ENCODE measurements at places on chromosomes 2 and 18.

- DNase-seq, result no peak
Observed at GRCh38 chr2:68564426-68564825, 79.0 kb upstream of the PROKR1 start.

- no peak for DNase-seq
Observed at GRCh38 chr2:217027414-217027813, 167.6 kb upstream of the TNP1 start.

DNA sequence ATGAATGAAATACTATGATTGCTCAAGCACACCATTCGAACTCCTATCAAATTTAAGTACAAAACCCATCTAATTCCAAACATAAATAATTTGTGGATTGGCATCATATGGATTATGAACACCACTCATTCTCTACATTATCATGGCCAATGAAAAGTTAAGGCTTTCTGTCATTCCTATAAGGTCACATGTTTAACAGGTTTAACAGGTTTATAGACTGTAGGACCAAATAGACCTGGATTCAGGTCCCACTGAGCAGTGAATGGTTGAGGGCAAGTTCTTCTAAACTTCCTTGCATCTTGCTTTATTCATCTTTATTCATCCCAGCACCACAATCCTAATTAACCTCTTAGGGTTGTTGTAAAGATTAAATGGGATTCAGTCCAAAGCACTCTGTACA, 33.4 kb downstream of the FBXO36 start:
- no peak for DNase-seq

DNA sequence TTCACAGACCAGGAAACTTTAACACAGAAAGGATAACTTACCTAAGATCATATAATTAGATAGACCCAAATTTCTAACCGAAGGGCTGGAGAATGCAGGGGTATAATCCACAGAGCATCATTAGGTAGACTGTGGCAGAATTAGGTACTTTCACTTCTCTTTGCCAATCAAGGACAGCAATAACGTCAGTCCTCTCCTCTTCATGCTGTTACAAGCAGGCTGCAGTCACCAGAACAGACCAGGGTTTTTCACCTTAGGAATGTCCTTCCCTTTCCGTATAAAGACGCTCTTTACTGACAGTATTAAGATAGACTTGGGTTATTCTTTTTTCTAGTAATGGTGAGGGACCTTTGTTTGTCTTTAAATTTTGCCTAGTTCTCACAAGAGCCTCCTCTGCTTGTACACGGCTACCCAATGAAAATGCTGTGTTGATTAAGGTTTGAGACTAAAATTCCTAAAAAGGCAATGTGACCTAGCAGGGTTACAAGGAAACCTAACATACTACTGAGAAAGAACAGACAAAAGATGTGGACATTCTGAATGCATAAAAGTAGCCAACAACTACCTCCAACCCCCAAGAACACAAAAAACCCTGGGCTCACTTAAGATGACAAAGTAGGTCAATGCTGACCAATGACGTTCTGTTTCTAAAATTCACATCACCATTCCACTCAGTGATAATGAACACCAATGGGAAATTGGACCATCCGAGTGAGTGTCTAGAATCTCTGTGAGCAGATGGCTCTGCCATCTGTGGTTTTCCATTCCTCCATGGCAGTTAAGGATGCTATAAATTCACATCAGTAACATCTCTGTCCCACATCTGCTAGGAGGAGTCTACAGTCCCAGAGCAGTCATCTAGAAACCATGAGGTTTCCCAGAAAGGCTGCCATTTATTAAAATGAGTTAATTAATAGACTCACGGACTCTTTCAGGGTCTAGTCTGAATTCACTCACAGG, 2.1 kb downstream of the PDIA6 start:
- peak; percentile 11 for DNase-seq

GRCh38 chr2:66538291-66538690, 103.4 kb downstream of the MEIS1 start:
- DNase-seq, result no peak

- DNase-seq, result peak; percentile 40
Observed at GRCh38 chr2:121333834-121334558, 49.0 kb upstream of the TFCP2L1 start.

DNA sequence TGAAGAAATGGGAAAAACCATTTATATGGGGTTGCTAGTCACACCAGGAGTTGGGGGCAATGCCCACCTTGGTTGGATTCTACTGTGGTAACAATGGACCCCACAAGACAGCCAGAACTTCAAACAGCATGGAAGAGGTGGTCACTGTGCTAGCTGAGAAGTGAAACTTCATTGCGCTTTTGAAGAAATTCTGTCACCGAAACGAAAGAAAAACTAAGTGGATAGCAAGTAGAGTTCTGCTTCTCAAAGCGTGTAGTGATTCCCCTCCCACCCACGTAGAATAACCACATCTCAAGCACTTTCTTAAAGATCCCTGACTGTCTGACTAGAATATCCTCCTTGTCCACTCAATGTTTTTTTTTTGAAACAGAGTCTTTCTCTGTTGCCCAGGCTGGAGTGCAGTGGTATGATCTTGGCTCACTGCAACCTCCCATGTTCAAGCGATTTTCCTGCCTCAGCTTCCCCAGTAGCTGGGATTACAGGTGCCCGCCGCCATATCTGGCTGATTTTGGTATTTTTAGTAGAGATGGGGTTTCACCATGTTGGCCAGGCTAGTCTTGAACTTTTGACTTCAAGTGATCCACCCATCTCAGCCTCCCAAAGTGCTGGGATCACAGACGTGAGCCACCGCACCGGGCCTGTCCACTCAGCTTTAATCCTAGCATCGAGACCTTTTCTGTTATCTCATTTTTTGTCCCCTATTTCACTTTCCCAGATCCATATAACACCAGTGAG, 30.1 kb upstream of the CCL20 start:
- DNase-seq, result no peak

DNA sequence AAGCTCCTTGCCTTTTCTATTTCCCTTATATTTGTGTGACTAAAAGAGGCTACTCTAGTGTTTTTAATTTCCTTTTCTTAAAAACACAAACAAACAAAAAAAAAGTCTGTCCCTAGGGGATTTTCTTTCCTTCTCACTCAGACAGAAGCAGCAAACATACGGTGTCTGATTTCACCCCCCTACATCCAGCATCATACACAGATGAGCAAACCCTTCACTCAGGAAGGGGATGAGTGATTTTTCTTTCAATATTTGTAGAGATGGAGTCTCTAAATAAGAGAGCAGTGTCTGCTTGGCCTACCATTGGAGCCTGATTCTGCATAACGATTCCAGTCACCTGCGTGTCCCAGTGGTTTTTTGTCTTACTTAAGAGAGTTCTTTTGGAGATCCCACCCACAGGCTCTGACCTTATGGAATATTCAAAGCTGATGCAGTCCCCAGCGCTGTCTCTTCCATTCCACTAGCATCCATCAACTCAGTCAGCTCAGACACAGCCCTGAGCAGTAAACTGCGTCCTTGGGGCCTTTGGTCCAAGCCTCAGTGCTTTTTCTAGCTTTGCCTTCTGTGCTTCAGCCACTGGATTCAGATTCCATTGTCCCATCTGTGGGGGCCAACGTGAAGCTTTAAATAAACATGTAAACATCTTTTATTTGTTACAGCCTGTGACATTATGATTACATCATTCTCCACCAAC, 52.6 kb upstream of the TPO start:
- DNase-seq, result no peak

DNA sequence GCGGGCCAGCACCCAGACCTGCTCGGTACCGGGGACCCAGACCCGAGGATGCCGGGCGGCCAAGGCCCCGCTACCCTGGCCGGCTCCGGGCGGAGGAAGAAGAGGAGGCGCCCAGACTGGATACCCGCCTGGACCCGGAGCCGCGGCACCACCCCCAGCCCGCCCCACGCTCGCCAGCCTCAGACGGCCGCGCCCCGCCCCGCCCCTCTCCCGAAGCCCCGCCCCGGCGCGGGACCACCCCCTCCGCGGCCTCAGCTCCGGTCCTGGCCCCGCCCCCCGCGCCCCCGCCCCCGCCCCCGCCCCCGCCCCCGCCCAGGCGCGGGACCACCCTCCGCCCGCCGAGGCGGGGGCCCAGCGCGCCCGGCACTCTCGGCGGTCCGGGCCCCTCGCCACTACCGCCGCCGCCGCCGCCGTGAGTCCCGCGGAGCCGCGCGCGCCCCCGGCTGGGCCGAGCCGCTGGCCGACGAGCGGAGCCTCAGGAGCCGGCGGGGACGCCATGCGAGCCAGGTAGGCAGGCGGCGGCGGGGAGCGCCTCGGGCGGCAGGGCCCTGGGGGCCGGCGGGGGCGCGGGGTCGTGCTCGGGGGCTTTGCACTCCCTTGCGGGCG, at the start of gene SH3BP4:
TSS of gene SH3BP4 (plus strand) at position 354 of the 606 bp plus-strand sequence. CDS start 82,986 bp downstream, outside the sequence.
- peak; percentile 86 for DNase-seq

GRCh38 chr2:22998359-22998758, 386.6 kb upstream of the KLHL29 start:
- DNase-seq, result no peak

DNA sequence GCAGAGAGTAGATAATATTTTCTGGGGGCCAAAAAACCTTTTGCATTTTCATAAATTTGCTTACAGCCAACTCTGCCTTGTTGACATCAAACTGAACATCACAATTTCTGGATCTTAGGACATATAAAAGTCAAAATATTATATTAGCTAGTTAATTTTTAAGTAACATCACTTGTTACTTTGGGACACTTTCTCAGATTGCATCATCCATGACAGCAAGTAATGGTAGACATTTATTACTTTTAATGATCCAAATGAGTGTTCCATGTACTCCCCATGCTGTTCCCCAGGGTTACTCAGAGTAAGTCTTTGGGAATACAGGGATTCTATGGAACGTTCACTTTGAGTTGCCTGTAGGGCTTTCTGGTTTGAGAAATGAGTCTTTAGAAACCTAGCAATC, 39.1 kb upstream of the CWC22 start:
- DNase-seq, result no peak

GRCh38 chr18:9808295-9809241, 77.2 kb upstream of the TXNDC2 start:
- DNase-seq, result peak; percentile 86

GRCh38 chr18:69257861-69258458, 142.7 kb upstream of the DOK6 start:
- no peak for DNase-seq

Data from sigmoid colon (tissue), 7 donors.